AML-193 (cell line): ENCODE measurements at places on chromosomes 11 and 22.

DNA sequence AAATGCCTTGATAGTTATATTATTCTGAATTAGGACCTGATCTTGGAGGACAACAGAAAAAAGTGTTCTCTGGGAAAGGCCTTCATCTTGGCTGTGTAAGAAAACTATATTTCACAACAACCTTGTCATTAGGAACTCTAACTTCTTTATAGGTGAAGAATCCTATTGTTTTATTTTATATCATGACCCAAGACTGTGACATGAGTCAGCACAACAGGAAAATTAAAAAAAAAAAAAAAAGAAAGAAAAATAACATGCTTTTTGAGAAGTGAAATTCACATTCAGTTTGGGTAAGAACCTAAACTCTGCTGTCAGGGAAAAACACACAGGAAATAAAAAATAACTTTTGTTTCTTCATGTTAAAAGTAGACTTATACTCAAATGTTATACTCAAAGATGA lies 11.7 kb upstream of the FOLR2 start:
- no peak for DNase-seq

GRCh38 chr11:86220653-86221052 lies 23.9 kb upstream of the EED start:
- DNase-seq: no peak

- DNase-seq: no peak
Measured at GRCh38 chr11:1908618-1909017, 10.9 kb upstream of the TNNT3 start.

- DNase-seq: no peak
Measured at GRCh38 chr11:110812086-110812733, 100.0 kb upstream of the ARHGAP20 start.

GRCh38 chr11:72930008-72930407 lies 115.8 kb downstream of the ATG16L2 start:
- DNase-seq: no peak

- no peak for DNase-seq
Measured at GRCh38 chr11:113994077-113994954, 19.4 kb downstream of the HTR3A start.

DNA sequence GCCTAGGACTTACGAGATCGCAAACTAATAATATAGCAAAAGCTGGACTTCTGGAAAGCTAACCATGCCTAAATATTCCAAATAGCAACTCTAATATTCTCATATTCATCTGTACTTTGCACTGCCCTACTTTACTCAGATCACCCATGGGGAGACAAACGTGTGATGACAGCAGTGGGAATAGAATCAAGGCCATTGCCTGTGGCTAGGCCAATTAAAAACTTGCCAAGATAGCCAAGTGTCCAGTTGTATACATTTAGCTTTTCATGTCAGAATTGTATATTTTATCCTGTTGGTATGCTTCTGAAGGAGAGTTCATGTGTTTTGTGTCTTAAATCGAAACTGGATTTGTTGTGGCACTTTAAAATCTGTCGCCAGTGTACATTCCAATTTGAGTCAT lies 1.2 kb upstream of the CEP126 start:
- DNase-seq: no peak

- DNase-seq: no peak
Measured at GRCh38 chr11:62124186-62125113, 639 bp downstream of the INCENP start.

DNA sequence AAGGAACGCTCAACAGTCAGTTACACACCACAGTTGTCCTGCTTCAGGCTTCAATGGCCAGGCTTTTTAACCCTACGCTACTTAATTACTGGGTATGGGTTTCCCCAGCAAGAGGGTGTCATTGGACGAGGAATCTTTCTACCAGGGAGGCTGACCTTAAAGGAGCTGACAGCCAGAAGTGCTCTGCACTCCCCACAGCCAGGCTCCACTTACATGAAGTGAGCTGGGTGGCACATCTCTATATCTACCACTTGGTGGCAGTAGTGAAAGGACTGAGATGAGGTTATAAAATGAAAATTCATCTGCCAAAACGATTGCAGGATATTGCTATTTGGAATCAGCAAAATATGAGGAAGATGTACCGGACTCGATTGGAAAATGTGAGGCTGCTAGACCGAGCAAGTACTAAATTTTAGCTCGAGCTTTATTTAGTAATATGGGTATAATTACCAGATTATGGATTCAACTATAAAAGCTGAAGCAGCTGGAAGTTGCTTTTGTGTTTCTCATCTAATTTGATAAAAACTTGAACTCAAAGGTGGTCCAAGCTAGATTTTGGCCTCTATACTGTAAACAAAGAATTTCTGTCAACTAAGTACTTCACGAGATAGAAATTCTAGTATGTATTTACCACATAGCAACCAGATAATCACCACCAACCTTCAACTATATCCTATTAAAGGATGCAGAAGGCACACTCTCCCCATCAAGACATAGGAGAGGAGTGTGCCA lies 53.9 kb upstream of the CEP126 start:
- DNase-seq: peak; percentile 42

- DNase-seq: no peak
Measured at GRCh38 chr11:47376107-47376524, 2.2 kb downstream of the SPI1 start.

- no peak for DNase-seq
Measured at GRCh38 chr11:114785820-114786219, 107.5 kb downstream of the NXPE2 start.

GRCh38 chr22:50603511-50604255 lies 3.1 kb downstream of the MAPK8IP2 start:
- DNase-seq: no peak

- no peak for DNase-seq
Measured at GRCh38 chr22:21961886-21962654, 9.4 kb upstream of the PPM1F start.

- DNase-seq: no peak
Measured at GRCh38 chr22:38959590-38959989, 2.2 kb downstream of the APOBEC3A start.

GRCh38 chr22:42862045-42862734 lies 5.1 kb upstream of the ARFGAP3 start:
- no peak for DNase-seq

GRCh38 chr11:43941257-43941994 lies 1.0 kb upstream of the C11orf96 start:
- DNase-seq: no peak

- DNase-seq: no peak
Measured at GRCh38 chr11:134385774-134386565, 26.1 kb downstream of the B3GAT1 start.

DNA sequence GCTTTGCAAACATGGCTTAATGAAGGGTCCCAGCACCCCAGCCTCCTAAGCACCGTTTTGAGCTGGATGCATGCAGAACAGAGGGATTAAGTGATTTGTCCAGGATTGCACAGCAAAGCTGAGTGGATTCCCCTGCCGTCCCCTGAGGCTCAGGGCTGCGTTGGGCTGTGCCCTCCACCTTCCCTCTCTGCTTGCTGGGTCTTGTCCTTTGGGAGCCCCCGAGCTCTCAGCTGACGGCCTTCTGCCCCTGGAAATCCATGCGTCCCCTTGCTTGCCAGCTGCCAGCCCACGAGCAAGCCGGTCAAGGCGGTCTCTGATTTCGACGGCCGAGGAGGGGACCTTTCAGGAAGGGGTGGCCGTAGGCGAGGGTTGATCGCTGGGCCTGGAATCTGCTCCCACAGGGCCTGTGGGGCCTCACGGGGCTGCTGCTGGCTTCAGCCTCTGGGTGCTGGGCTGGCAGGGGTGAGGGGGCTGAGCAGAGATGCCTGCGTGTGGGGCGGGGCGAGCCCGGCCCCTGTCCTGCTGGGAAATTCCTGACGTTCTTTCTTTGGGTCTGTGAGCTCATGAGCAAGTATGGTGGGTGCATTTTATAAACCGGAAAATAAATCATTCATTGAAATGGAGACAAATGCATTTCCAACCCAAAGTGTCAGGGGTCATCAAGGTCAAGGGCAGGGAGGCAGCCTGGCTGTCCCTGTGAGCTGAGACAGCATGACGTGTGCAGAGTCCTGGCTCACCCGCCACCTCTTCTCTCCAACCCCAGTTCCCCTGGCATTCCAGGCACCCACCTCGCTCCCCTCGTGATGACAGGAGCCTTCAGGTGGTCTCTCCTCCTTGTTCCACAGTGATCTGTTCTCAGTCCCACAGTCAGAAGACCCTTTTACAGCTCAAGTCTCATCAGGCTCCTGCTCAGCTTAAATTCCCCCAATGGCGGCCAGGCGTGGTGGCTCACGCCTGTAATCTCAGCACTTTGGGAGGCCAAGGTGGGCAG lies 28.1 kb downstream of the FGF4 start:
- no peak for DNase-seq

- DNase-seq: no peak
Measured at GRCh38 chr11:114818382-114818781, 140.1 kb downstream of the NXPE2 start.

GRCh38 chr11:44178381-44178780 lies 82.9 kb downstream of the EXT2 start:
- DNase-seq: no peak

GRCh38 chr22:21861851-21862250 lies 5.6 kb downstream of the MAPK1 start:
- DNase-seq: peak; percentile 70

- peak; percentile 59 for DNase-seq
Measured at GRCh38 chr11:58525037-58525614, 17.2 kb upstream of the OR5B21 start.

DNA sequence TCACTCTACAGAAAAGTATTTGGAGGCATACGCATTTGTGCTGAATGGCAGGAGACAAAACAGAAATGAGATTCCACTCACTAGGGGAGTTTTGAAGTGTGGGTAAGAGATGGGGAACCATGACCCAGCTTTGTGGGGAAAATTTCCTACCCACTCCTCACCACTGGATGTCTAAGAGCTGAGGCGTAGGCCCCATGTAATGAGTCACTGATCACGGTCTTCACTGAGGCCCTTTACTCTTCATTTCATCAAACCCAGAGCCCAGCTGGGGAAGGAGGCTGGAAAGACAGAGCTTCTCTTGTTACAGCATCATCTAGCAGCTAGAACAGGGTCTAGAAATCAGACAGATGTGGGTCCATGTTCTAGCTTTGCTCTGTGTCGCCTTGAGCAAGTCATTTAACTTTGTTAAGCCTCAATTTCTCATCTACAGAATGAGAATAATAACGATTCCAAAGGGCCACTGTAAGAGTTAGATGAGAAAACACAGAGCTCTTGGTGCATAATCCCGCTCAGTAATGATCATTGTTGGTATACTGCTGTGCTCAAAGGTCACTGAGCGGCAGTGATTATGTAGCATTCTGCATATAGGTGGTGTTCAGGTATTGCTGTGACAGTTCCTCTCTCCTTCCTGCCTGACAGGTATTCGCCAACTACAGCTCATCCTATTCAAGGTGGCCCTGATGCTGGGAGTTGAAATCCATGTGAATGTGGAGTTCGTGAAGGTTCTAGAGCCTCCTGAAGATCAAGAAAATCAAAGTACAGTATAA lies 97.2 kb downstream of the MICAL2 start:
- DNase-seq: no peak

- no peak for DNase-seq
Measured at GRCh38 chr11:17145972-17146371, 61.8 kb downstream of the PIK3C2A start.

DNA sequence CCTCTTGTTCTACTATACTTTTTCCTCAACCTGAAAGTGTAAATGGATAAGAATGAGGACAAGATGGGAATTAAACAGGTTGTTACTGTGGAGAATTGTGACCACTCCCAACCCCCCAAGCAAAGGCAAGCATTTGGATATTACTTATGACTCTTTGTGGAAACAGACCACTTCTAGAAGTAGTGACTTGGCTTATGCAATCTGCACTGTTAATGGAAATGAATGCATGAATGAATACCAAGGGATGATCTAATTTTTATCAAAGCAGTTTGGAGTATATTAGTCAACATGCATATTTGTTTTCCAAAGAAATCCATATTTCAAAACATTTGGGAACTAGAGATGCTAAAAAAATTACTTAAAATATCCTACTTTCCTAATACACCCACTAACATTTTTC lies 35.3 kb downstream of the AMOTL1 start:
- DNase-seq: no peak

- DNase-seq: peak; percentile 14
Measured at GRCh38 chr22:29270475-29271271, 2.6 kb downstream of the EWSR1 start.

DNA sequence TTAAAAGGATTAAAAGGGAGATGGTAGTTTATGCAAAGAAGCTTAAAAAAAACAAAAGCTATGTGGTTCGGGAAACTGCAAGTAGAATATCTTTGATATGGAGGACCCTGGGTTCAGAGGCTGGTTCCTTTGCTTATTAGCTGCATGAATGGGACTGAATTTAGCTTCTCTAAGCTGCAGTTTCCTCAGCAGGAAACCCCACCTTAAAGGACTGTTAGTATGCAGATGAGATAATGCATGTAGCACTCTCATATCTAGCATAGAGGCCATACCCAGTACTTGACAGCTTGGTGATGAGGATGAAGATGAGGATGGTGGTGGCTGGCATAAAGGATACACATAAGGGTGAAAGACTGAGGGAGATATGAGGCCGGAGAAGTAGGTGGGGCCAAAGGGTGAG lies 134.6 kb downstream of the RRAS2 start:
- DNase-seq: no peak

GRCh38 chr11:58625086-58625485 lies 2.6 kb downstream of the CNTF start:
- DNase-seq: no peak

GRCh38 chr11:16114978-16115871 lies 241.1 kb downstream of the SOX6 start:
- DNase-seq: no peak

- no peak for DNase-seq
Measured at GRCh38 chr11:115598257-115598901, 94.2 kb upstream of the CADM1 start.

DNA sequence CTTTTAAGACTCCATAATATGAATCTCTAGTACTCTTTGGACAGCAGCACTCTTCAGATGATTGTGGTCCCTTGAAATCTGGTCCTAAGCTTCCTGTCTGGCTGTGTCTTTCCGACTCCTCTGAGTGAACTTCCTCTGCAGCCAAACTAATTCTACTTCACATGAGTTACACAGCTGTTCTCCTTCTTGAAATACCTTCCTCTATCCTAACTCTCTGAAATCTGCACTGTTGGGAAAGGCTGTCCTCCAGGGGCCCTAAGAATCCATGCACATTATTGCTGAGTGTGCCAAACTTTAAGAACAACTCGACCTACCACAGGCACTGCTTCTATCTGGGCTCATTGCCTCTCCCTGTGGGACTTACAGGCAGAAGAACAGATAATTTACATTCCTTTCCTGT lies 217.3 kb upstream of the ARHGAP42 start:
- DNase-seq: no peak

GRCh38 chr11:27545946-27546345 lies 39.4 kb upstream of the LIN7C start:
- no peak for DNase-seq

- no peak for DNase-seq
Measured at GRCh38 chr11:78112582-78113275, 26.7 kb downstream of the ALG8 start.

DNA sequence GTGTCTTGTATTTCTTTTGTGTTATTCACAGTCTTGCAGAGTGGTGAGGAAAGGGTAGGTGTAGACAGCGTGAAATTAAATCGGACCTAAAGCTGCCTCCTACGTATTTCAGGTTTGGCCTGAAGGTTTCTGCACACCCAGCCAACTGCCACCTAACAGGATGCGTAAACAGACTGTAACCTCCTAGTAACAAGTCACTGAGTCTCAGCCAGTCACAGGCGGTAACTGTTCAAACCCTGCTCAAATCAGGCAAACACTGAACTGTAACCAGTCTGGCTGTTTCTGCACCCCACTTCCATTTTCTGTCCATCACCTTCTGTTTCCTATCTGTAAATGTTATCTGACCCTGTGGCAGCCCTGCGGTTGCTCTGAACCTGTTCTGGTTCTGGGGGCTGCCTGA lies 87.1 kb downstream of the ADAMTS15 start:
- no peak for DNase-seq
